Activated naive CD4-positive, alpha-beta T cell treated with anti-CD3 and anti-CD28 coated beads, Interleukin-2, amount 50 U/mL, for 72 hours (primary cell): ENCODE measurements at places on chromosomes 13 and 19.

DNA sequence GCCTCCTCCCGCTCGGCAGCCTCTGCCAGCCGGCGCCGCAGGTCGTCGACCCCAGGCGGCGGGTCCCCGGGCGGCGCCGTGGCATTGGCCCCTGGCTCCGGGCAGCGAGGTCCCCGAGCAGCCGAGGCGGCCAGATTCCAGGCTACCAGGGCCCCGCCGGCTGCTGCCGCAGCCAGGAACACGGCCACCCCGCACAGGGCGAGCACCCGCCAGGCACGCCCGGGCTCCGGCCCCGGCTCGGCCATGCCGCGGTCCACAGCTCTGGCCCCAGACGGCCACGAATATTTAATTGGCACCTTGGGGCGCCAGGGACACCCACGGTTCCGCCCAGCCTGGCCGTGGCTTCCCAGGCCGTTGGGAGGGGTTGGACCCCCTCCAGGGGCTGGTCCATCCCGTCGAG lies at the start of gene CCDC194:
TSS of gene CCDC194 (minus strand) at position 283 of the 400 bp plus-strand sequence. CDS start at position 245, 38 bp downstream.
- DNase-seq, result no peak

DNA sequence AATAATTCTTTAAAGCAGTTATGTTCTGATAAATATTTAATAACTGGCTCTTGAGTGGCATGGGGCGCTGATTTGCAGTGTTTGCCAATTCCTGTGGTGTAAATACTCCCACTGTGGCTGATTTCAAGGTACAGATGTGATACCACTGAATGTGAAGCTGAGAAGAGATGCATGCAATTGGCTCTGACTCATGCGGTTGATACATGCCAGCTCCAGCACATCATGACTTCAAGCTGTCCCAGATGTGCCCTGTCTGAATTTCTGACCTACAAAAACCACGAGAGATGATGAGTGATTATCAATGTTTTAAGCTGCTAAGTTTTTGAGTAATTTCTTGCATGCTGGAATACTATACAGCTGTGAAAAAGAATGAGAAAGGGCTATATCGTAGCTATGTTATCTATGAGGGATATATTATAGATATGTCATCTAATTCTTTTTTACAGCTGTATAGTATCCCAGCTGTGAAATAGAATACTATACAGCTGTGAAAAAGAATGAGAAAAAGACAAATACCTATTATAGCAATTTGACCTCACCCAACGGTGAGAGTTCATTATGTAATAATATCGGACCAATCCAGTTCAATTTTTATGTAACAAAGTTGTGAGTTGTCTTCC lies 7.6 kb upstream of the ACSBG2 start:
- DNase-seq, result no peak

DNA sequence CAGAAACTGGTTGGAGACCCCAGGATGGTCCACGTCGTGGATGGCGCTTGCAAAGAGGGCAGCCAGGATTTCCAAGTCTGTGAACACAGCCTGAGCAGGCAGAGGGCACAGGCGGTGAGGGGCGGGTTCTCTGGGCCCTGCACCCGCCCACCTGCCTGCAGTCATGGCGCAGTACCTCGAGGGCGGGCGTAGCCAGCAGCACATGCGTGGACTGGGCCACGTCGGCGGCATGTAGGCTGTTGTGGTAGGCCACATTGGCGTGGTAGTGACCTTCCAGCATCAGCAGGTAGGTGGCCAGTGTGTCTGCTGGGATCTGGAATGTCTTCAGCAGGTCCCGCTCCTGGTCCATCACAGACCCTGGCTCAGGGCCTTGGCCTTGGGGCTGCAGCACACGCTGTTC lies 8.1 kb downstream of the PDE4C start:
- DNase-seq, result no peak

DNA sequence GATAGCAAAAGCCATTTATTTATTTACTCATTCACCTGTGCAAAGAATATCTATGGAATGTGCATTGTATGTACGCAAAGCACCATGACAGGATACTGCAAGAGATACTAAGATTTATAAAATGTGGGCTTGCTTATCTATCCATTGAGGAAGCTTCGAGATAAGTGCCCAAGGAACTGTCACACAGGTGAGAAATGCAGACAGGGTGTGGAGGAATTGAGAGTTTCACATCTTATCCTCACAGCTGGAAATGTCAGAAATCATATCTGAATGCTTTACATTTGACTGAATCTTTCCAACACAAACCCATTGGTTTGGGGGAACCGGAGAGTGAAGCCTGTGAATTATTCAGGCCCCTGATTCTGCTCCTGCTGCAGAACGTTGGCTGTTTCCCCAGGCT lies 113.0 kb downstream of the SLC7A1 start:
- no peak for DNase-seq

DNA sequence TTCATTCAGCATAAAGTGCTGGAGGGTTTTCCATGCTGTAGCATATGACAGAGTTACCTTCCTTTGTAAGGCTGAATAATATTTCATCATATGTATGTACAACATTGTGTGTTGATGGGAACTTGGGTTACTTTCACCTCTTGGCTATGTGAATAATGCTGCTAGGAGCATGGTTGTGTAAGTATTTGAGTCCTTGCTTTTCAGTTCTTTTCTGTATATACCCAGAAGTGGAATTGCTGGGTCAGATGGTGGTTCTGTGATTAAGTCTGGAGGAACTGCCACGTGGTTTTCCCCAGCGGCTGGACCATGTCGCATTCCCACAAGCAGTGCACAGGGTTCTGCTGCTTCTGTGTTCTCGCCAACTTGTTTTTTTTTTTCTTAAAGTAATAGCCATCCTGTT lies 101.2 kb upstream of the TEX29 start:
- DNase-seq, result no peak

DNA sequence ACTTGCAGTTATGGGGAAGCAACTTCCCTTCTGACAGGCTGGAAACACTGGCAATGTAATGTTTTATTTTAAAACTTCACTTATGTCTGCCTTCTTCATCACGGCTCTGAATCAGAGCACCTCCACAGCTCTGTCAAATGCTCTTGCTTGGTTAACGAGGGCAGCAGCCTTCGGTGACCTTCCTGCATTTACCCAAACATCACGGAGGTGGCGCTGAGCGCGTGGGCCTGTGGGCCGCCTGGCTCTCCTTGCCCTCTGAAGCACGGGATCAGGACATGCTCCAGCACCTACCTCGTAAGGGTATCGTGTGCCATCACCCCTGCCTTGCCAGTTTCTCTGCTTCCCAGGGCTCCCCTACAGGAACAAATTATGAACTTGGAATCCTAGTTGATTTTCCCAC lies 310.0 kb downstream of the TEX29 start:
- no peak for DNase-seq

DNA sequence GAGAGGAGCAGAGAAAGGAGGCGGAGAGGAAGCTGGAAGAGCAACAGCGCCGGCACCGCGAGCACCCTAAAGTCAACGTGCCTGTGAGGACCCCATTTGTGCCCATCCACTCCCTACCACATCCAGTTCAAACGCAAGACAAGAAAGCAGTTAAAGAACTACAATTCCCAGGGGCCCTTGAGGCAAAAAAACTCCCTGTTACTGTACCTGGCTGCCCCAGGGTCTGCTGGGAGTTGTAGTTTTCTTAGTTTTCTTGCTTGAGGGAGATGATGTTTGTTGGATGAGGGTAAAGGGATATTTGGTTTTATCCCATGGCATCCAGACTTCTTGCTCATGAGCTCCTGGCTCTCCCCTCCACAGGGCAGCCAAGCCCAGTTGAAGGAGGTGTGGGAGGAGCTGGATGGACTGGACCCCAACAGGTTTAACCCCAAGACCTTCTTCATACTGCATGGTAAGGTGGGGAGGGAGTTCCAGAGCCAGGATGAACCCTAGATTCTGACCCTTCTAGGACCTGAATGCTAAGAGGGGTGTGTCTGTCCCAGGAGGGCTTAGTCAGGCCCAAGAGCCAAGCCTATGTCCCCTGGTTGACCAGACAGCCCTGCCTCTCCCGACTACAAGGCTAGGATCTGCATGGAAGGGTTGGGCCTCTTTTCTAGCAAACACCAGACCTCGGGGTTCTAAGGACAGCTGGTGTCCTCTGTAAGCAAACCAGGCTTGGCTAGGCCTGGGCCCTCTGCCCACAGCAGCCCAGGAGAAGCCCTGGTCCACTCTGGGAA lies 13.2 kb downstream of the NUCB1 start:
- DNase-seq, result peak; percentile 30

- no peak for DNase-seq
These were observed 5.2 kb downstream of the TMEM255B start for GRCh38 chr13:113763961-113764792.

GRCh38 chr13:107882708-107883560 lies 332.4 kb downstream of the LIG4 start:
- DNase-seq, result no peak

DNA sequence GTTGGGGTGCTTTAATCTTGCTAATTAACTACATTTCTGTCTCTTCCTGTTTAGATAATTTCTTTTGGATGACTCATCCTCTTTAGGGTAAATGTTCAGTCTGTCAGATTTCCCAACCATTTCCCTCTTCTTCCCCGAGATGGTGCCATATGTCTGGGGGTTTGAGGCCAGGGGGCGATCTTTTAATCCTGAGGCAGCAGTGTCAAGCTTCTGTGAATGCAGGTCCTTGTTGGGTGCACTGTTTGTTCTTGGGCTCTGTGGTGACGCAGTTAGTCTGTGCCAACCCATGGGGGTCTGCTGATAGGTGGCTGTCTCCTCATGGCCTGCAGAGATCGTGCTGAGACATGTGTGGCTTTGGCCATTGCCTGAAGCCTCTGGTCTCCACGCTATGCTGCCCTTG lies 420.4 kb downstream of the NDFIP2 start:
- DNase-seq, result no peak

DNA sequence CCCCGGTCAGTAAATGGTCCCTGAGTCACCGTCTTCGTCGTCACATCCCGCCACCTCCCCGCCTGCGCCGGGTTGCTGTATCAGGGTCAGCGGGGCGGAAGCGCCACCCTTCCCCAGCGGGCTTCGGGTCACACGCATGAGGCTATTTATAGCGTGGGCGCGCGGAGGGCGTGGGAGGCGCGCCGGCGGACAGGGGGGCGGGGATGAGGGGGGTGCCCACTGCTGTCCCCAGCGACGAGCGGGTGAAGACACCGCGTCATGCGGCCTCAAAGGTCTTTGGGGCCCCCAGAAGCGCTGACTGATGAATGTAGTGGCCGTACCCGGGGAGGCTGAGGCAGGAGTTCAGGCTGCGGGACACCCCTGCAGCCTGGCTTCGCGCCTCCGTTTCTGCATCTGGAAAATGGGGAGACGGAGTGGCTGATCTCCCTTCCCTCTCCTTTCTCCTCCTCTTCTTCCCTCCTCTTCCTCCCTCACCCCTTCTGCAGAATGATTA lies 7.9 kb downstream of the UNC13A start:
- peak; percentile 23 for DNase-seq

- peak; percentile 83 for DNase-seq
These were observed 1.3 kb downstream of the TRIP10 start for GRCh38 chr19:6740589-6741343.

DNA sequence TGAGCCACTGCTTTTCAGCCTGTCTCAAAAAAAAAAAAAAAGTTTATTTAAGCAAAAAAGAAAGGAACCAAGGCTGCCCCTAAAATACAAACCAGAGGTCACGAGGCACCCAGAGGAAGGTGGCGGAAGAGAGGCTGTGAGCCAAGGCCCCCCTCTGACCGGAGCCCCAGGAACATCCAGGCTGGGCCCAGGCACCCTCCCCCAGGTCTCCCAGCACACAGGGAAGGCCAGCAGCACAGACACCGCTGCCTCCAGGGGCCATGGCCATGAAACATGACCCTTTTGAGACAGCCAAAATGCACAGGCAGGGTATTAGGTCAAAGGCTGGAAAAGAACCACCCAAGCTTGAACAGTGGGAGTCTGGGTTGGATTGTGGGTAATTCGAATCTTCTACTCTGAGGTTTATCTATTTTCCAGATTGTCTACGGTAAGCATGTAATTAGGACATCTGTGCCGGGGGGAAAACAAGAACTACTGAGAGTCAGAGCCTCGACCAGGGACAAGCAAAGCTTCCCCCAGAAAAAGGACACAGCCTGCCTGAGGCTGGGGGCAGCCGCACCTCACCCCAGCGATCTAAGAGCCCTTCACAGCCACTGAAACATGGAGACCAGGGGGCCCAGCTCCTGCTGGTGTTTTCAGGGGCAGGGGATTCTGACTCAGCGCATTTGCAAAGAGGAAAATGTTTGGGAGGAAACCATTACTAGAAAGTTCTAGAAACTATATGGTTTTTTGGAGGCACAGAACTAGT lies 8.4 kb downstream of the PEX11G start:
- no peak for DNase-seq

DNA sequence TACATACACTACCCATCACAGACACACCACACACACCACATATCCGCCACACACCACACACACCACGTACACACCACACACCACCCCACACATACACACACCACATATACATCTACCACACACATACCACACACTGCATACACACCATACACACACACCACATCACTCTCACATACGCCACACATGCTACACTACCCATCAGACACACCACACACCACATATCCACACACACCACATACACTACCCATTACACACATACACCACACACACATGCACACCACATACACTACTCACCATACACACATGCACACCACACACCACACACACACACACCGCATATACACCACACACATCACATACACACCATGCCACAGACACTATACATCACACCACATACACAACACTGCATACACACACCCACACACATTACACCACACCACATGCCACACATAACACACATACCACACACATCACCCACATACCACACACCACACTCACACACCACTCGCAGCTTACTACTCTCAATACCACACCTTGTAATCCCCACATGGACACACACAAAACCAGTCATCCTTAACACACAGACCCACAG lies 9.5 kb downstream of the ERFL start:
- DNase-seq, result no peak

DNA sequence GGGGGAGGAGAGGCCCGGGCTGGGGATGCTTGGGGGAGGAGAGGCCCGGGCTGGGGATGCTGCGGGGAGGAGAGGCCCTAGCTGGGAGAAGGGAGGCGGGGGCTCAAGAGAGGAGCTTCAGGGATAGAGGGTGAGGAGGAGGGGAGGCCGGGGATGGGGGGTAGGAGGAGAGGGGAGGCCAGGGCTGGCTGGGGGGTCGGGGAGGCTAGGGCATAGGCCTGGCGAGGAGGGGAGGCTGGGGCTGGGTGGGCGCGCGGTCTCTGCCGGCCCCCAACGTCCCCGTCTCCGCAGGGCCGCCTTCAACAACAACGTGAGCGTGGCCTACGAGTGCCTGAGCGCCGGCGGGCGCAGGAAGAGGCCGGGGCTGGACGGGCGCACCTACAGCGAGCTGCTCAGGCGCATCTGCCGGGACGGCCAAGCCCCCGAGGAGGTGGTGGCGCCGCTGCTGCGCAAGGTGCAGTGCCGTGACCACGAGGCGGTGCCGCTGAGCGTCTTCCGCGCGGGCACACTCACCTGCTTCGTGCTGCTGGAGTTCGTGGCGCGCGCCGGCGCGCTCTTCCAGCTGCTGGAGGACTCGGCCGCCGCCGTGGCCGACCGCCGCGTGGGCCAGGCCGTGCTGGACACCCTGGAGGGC lies 11.4 kb downstream of the TPGS1 start:
- no peak for DNase-seq

- no peak for DNase-seq
These were observed 86.5 kb downstream of the ATP11A start for GRCh38 chr13:112776354-112776753.

DNA sequence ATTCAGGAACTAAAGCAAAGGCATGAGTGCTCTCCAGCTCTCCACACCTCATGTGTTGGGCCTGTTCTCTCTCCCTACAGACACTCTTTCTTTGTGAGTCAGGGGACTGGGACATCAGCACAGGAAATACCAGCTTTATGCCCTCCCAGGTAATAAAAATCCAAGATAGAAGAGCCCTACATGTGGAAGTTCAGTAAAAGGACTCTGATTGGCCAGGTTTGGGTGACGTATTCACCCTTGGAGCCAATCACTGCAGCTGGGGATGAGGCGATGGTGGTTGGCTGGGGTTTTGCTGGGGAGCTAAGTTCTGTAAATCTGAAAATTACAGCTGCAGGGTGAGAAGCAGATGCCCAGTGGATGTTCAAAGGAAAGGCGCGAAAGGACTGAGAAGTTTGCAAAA lies 32.5 kb downstream of the CCDC70 start:
- DNase-seq, result no peak
